ENCODE measurements at places on chromosomes 11 and 22. TPM values are rescaled to one million over a fixed set of nuclear protein-coding genes. Genes with fewer than 3 reads are reported as not detected.
A peak's percentile ranks its signal among the peaks of the same experiment; 100 is the strongest.

GRCh38 chr11:62069986-62070919, 53.6 kb upstream of the INCENP start:
- no peaks in the 10 kb centered on the region for H3K27me3 ChIP-seq
- H3K4me3 ChIP-seq = no peak overlapping the region
- H3K4me1 ChIP-seq = peaks cover 2% of the 10 kb centered on the region
- H3K27ac ChIP-seq = no peak overlapping the region

GRCh38 chr11:119355091-119355843, 8.8 kb upstream of the MFRP start:
- peaks cover 39% of the 10 kb centered on the region for H3K27me3 ChIP-seq
- DNase-seq = no peak
- no peaks in the 10 kb centered on the region for H3K36me3 ChIP-seq
- peaks cover 23% of the 10 kb centered on the region for H3K4me1 ChIP-seq
- H3K4me3 ChIP-seq = peak overlapping the region; percentile 10
- H3K27ac ChIP-seq = no peak overlapping the region

DNA sequence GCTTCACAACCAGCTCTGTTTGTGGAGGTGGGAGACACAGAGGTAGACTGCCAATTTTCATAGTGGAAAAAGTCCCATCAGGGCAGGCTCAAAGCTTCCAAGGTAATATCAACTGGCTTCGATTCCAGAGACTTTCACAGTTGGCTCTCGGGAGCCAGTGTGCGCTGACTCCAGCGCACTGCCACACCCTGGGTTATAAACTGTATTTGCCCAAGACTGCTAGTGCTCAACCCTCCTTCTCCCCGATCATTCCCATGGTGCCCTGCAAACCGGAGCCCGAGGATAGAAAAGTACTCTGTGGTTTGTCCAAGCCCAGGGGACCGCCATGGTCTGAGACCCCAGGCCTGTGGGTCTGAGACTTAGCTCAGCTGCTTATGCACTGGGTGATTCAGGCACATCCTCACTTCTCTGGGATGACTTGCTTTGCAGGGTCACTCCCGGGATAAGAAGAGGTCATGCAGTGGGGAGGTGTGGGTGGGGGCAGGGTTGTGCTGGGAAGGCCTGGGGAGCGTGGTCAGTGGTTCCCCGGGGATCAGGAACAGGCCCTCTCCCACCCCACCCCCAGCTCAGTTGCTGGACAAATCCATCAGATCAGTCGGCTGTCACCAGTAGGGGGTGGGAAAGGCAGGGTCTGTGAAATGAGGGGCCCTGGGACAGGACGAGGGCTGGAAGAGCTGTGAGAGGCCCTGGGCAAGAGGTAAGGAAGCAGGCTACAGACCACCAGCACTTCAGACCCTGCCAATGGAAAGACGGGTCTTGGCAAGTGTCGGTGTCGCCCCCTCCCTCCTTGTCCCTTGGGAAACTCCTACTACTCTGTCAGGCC, 26.7 kb upstream of the PICK1 start:
- H3K4me1 ChIP-seq = no peaks in the 10 kb centered on the region
- H3K4me3 ChIP-seq = no peak overlapping the region
- no peak for DNase-seq
- H3K36me3 ChIP-seq = no peaks in the 10 kb centered on the region
- H3K27ac ChIP-seq = no peak overlapping the region

GRCh38 chr11:56545531-56545930, 2.5 kb upstream of the OR5M11 start:
- H3K27me3 ChIP-seq = no peaks in the 10 kb centered on the region
- no peak overlapping the region for H3K27ac ChIP-seq
- DNase-seq = no peak
- no peaks in the 10 kb centered on the region for H3K36me3 ChIP-seq

- H3K27me3 ChIP-seq = no peaks in the 10 kb centered on the region
- H3K36me3 ChIP-seq = no peaks in the 10 kb centered on the region
- DNase-seq = no peak
- no peak overlapping the region for H3K4me3 ChIP-seq
- no peaks in the 10 kb centered on the region for H3K4me1 ChIP-seq
Observed at GRCh38 chr11:41003339-41004282, 455.8 kb downstream of the LRRC4C start.

DDX25 gene
- total RNA-seq = 0.12 TPM

- peaks cover 12% of the 10 kb centered on the region for H3K4me1 ChIP-seq
- H3K36me3 ChIP-seq = no peaks in the 10 kb centered on the region
- DNase-seq = peak; percentile 33
- peaks cover 19% of the 10 kb centered on the region for H3K27me3 ChIP-seq
Observed at GRCh38 chr11:63915961-63916836, 765 bp downstream of the RCOR2 start.

GRCh38 chr22:39528681-39529486, 3.7 kb downstream of the RPS19BP1 start:
- H3K4me3 ChIP-seq = peak overlapping the region; percentile 52
- H3K27me3 ChIP-seq = no peaks in the 10 kb centered on the region
- peaks cover 86% of the 10 kb centered on the region for H3K4me1 ChIP-seq
- peaks cover 59% of the 10 kb centered on the region for H3K36me3 ChIP-seq

OR5F1 gene
- not detected for total RNA-seq

PRR5L gene
- 7.3 TPM for total RNA-seq

TXN2 gene
- total RNA-seq = 75.5 TPM

DNA sequence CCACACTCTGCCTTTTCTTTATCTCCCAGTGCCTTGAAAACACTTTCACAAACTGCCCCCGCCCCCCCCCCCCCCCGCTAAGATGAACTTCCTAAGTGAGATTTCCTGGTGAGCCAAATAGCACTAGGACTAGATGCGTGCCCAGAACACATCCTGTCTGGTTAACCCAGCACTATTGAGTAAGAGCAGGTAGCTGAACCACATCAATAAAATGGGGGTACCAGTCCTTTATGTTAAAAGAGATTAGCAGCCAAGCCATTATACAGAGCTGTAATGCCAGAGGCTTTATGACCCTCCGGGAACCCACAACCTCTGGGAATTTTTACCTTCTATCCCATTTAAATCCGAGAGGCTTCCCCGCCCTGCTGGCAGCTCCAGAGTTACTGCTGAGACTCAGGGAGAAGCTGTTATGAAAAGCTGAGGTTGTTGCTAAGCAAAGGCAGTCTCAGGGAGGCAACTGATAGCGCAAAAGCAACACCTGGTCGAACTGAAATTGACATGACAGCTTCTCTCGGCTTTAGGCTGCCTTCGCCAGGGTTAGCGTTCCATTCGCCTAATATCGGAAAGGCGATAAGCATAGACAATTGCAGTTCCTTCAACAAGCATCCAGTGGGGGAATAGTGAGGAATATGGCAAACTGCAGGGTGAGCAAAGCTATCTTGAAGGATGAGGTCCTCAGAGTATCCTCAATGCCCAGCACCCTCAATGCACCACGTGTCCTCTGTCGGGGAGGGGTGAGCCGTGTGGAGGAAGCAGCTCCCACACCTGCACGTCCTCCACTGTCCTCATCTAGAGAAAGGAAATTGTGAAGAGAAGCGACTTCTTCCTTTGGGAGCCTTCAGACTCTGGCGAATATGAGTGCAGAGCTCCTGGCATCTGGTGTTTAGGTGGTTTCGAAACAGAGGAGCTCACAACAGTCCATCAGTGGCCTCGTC, 977.0 kb downstream of the NTM start:
- H3K27me3 ChIP-seq = no peaks in the 10 kb centered on the region
- no peak overlapping the region for H3K4me3 ChIP-seq
- H3K4me1 ChIP-seq = peaks cover 11% of the 10 kb centered on the region
- no peaks in the 10 kb centered on the region for H3K36me3 ChIP-seq
- peak overlapping the region; percentile 16 for H3K27ac ChIP-seq
- DNase-seq = no peak

GRCh38 chr11:19220903-19221724, 19.3 kb upstream of the CSRP3 start:
- DNase-seq = no peak
- H3K4me1 ChIP-seq = peaks cover 1% of the 10 kb centered on the region
- peaks cover 7% of the 10 kb centered on the region for H3K27me3 ChIP-seq
- no peak overlapping the region for H3K4me3 ChIP-seq

FLRT1 gene
- total RNA-seq = not detected

GRCh38 chr22:33747576-33748180, 172.6 kb downstream of the LARGE1 start:
- no peaks in the 10 kb centered on the region for H3K27me3 ChIP-seq
- no peak for DNase-seq
- H3K36me3 ChIP-seq = no peaks in the 10 kb centered on the region
- H3K27ac ChIP-seq = no peak overlapping the region
- H3K4me1 ChIP-seq = no peaks in the 10 kb centered on the region

DNA sequence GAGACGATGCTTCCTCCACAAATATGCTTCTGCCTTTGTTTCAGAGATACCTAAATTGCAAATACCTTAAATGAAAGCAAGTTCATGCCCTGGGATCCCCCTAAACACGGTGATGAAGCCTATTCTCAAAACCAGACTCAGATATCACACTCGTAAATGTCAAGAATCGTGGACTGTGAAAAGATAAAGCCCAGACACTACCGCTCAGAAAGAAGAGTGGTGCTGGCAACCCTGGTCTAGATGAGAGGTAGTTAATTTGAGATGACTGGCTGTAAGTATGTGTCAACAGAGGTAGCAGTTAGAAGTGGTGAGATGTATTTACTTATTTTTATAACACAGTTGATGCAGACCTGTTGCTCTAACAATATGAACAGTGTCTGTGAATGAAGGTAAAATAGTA, 2.5 kb downstream of the OVCH2 start:
- no peak overlapping the region for H3K27ac ChIP-seq
- DNase-seq = no peak
- H3K4me1 ChIP-seq = no peaks in the 10 kb centered on the region
- no peaks in the 10 kb centered on the region for H3K36me3 ChIP-seq
- no peak overlapping the region for H3K4me3 ChIP-seq

DNA sequence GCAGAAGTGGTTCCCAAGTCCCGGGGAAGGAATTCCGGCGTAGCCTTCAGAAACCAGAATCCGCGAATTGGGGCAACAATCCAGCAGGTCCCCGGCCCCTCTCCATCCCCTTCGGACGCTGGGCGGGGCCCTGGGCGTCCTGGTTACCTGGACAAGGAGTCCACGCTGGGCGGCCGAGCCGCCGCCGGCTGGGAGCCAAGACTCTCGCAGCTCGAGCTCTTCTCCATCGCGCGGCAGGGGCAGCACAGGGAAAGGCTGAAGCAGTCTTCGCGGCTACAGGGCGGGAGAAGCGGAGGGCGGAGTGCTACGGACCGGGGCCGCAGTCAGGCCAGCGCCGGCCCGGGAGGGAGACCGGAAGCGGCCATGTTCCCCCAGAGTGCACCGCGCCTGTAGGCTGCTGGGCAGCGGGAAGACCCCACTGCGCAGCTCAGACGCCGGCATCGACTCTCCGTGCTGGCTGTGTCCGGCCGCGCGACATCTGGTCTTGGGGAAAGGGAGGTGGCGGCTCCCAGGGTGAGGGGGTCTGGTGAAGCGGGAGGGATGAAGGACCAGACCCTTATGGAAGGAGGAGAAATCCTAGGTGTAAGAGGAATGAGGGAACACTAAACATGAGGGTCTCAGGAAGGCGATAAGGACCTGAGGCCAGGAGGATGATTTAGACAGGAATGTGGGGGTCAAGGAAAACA, at the start of gene MTMR2:
Gene MTMR2 (minus strand): TSS at position 380 of the 686 bp plus-strand sequence. CDS start 153 bp downstream, at position 227.
- H3K27me3 ChIP-seq = peaks cover 11% of the 10 kb centered on the region
- H3K27ac ChIP-seq = peak within 1 kb of the TSS; percentile 88
- peaks cover 3% of the 10 kb centered on the region for H3K36me3 ChIP-seq
- peak; percentile 40 for DNase-seq

DNA sequence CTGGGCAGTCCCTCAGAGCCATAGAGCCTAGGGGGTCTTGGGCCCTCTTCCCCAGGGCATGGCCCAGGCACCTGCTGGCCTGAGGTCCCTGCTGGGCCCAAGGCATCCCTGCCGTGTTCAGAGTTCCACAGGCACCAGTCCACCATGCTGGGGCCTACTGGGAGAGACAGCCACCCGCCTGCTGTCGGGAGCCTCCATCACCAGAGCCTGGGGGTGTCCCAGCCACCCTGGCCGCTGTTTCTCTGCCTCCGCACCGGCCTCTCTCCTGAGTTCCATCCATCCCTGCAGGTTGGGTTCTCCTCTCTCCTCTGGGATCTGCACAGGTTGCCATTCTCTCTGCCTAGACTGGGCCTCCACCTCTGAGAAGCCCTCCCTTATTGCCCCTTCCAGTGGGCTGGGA, 68.6 kb downstream of the KCNQ1 start:
- H3K36me3 ChIP-seq = no peaks in the 10 kb centered on the region
- no peak for DNase-seq
- no peak overlapping the region for H3K27ac ChIP-seq

DNA sequence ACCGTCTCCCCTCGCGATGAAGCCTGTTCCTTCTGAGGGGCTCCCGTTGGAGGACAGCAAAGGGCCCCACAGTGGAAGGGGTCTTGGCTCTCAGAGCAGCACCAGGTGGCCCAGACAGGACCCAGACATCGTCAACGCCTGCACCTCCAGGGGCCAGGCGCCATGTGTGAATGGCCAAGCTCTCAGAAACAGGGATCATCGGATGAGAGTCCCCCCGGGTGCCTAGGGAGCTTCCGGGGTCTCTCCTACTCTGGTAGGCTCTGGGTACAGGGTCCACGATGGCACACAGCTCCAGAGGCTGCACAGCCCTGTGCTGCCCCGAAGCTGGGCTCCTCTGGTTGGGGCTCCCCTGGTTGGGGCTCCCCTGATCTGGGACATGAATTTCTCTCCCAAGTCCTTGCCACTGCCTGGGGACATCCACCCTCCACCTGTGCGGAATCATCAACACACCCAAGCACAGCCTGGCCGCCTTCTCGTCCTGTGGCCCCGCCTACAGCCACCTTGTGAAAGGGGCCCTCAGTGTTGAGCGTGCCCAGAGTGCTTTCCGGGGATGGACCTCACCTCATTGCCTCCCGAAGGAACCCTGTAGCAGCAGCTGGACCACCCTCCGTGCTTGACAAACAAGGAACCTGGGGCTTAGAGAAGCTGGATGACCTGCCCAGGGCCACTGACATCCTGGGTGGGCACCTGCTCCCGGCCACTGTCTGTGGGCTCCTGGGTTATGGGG, 929.0 kb downstream of the BRD1 start:
- H3K4me1 ChIP-seq = no peaks in the 10 kb centered on the region
- H3K27ac ChIP-seq = no peak overlapping the region
- H3K27me3 ChIP-seq = no peaks in the 10 kb centered on the region
- DNase-seq = no peak
- no peaks in the 10 kb centered on the region for H3K36me3 ChIP-seq

Measured in activated CD4-positive, alpha-beta T cell treated with anti-CD3 and anti-CD28 coated beads, Interleukin-2, amount 10 ng/mL, durations not matched to agents 7 days and 5 days (primary cell).